ENCODE measurements at places on chromosomes 7 and 10.

DNA sequence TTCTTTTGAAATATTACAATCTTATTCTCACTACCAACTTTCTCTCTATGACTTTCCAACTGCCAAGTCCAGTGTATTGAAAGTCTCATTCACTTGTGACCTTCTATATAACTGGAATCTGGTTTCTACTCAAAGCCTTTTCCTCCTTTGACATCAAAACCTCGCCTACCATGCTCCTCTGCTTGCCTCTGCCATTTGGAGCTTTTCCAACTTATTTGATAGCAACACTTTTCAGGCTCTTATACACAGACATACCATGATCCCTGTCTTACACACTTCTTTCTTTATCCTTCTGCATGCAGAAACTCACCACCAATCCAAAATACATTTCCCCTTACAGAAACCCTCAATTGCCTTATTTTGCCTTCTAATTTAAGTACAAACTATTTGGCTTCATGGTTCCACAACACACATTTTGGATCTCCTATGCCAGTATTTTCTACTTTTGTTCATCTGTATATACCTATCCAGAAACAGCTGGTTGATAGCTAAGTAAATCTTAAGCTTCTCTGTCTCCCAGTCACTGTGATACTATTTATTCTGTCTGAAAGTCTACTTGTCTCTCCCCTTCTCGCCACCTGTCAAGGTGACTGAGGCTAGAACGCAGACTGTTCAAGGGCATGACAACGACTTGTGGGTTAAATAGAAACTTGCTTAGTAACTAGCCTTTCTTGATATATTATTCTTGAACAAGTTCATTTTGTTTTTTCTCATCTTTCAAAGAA, 22.4 kb downstream of the GNG11 start:
- DNase-seq, result no peak

- peak; percentile 42 for DNase-seq
Observed at GRCh38 chr10:93813507-93814465, 56.0 kb downstream of the LGI1 start.

DNA sequence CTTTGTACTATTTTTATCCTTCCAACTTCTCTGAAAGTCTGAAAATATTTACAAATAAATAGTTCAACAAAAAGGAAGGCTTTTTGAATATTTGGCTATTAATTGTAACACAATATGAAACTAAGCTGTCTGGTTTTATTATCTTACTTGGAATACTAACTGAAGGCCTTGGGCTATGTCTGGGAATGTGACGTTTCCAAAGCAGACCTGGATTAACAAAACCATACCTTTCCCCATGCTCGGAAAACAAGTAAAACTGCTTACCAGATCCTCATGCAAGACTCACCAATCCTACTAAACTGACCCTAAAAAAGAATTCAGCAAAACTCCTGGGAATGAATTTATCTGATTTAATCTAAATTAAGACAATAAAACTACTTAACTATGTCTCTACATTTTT, 116.4 kb downstream of the ATE1 start:
- no peak for DNase-seq

- DNase-seq, result no peak
Observed at GRCh38 chr7:127818306-127818705, 166.3 kb downstream of the SND1 start.

- DNase-seq, result no peak
Observed at GRCh38 chr10:92184977-92185376, 105.9 kb downstream of the CPEB3 start.

DNA sequence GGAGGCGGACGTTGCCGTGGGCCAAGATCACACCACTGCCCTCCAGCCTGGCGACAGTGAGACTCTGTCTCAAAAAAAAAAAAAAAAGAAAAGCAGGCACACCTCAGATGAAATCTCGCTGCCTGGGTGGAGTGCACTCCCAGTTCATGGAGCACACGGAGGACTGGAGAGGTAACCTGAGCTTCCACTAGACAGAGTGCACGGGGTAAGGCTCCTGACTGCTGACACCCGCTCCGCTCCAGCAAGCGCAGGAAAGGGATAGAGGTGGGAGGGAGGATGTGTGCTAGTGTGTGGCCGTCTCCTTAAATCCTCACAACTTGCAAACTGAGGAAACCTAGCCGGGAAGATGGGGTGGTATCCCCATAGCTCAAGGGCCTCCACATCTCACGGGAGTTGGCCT, 50.8 kb downstream of the FAM53B start:
- no peak for DNase-seq

DNA sequence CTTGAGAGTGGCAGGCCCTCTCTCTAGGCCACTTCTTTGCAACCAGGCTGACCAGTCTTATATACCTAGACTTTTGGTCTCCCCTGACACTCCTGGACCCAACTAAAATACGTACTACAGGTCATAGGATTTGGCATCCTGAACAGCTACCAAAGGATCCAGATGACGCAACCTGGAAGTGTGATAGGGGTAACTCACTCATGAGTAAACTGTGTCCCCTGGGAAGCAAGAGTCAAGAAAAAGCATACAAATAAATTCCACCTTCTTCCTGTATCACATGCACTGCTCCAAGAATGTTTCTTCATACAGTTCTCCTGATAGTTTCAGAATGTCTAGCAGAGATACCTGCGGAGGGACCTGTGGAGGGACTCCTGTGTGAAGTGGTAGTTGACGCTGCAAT, 172.3 kb downstream of the MDFIC start:
- no peak for DNase-seq

- no peak for DNase-seq
Observed at GRCh38 chr7:157459966-157460365, 123.2 kb downstream of the DNAJB6 start.
